ENCODE measurements at places on chromosomes 6 and 20.

GRCh38 chr6:38443352-38444144 lies 196.2 kb downstream of the BTBD9 start:
- no peaks in the 10 kb centered on the region for H3K4me1 ChIP-seq
- no peak overlapping the region for H3K4me3 ChIP-seq
- H3K36me3 ChIP-seq: no peaks in the 10 kb centered on the region
- no peak for DNase-seq
- H3K27me3 ChIP-seq: no peaks in the 10 kb centered on the region

DNA sequence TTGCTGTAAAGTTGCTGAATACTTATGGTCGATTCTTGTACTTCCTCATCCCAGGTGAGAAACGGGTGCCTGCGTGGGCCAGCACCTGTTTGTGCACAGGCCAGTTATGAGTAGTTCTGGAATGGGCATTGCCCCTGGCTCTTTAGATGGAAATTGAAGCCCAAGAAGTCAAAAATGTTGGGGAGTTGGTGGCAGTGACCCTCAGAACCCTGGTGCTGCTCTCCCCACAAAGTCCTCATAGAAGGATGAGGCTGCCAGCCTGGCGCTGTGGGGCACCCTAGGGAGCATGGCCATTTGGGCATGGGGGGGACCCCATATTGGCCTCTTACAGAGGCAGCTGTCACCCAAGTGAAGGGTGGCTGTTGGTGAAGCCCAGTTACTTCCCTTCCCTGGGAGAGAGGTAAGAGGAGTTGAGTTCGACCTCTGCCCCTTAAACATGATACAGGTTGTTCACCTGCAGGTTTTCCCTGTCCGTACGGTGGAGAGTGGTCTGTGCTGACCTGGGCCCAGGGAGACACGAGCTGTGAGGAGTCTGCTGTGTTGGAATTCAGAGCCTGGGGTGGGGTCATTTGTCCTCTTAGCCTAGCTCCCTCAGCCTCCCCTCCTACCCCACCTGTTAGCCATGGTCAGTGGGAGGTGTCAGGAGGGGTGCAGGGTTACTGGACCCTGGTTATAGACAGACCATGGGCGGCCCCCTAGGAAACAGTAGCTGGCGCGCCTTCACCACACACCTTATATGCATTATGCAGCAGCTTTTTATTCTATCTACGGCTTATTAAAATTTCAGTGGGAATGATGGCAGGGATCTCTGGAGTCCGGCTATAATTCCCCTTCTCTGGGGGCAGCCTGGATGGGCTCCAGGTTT lies 4.9 kb downstream of the HMGA1 start:
- no peak for DNase-seq
- H3K36me3 ChIP-seq: peaks cover 2% of the 10 kb centered on the region
- peaks cover 19% of the 10 kb centered on the region for H3K4me1 ChIP-seq
- no peaks in the 10 kb centered on the region for H3K27me3 ChIP-seq
- no peak overlapping the region for H3K27ac ChIP-seq

GRCh38 chr6:14888575-14889000 lies 357.3 kb upstream of the JARID2 start:
- H3K27ac ChIP-seq: no peak overlapping the region
- no peak overlapping the region for H3K4me3 ChIP-seq
- no peaks in the 10 kb centered on the region for H3K36me3 ChIP-seq
- peaks cover 10% of the 10 kb centered on the region for H3K4me1 ChIP-seq

DNA sequence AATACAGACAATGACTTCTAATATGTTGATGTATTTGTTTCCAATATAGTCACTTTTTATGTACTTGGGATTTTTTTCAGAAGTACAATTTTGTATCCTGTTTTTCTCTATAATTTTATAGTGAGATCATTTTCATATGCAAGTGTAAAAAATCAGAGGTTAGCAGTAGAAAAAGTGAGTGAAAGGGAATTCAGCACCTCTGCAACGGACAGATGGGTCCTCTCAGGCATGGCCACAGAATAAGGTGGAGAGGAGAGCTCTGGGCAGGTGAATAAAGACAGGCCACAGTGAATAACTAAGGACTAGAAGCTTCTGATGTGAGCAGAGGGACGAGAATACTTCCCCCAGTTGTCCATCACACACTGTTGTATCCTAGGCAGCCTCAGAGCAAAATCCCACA lies 210.1 kb upstream of the CNR1 start:
- no peaks in the 10 kb centered on the region for H3K4me1 ChIP-seq
- no peak overlapping the region for H3K27ac ChIP-seq
- DNase-seq: no peak
- no peaks in the 10 kb centered on the region for H3K36me3 ChIP-seq
- H3K27me3 ChIP-seq: no peaks in the 10 kb centered on the region
- no peak overlapping the region for H3K4me3 ChIP-seq

- no peaks in the 10 kb centered on the region for H3K27me3 ChIP-seq
- no peak overlapping the region for H3K4me3 ChIP-seq
- H3K36me3 ChIP-seq: no peaks in the 10 kb centered on the region
- no peak for DNase-seq
- H3K27ac ChIP-seq: no peak overlapping the region
These were observed 34.7 kb downstream of the PLAGL1 start for GRCh38 chr6:143973097-143973966.

GRCh38 chr20:21105429-21106170 lies 558 bp downstream of the LINC00237 start:
- H3K4me3 ChIP-seq: no peak overlapping the region
- no peaks in the 10 kb centered on the region for H3K36me3 ChIP-seq
- no peak for DNase-seq
- H3K27me3 ChIP-seq: peaks cover 84% of the 10 kb centered on the region
- peaks cover 5% of the 10 kb centered on the region for H3K4me1 ChIP-seq
